PC-9 (cell line): ENCODE measurements at places on chromosomes 11 and 22. TPM values are rescaled to one million over a fixed set of nuclear protein-coding genes. Genes with fewer than 3 reads are reported as not detected.

DNA sequence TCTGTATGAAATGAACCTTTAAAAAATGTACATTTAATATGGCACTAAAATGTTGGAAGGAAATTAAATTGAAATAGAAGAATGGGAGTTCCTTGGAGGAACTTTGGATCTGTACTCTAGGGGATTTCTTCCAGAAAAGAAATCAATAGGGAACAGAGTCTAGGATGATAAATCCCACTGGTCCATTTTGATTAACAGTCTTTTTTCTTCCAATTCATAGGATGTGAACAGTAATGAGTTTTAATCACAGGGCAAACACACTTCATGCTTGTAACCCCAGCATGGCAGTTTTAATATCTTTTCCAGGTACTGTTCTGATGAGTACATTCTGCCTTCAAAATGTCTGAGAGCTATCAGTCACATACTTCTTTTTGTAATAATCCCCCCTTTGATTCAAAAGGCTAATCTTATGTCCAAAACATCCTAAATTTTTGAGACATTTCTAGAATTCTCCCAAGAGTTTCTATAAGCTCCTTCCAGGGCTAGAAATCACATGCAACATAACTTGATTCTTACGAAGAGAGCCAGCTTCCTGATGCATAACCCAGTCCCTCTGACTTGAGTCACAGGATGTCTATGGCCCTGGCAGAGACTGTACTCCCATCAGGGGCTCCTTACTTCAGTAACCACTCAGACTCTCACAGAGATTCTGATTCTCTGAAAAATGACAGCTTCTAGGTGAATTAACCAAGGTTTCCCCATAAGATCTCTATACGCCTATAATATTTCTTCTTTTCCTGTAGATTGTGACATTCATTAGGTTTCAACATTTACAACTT is 112.9 kb downstream of the SLC36A4 start:
- no peak for DNase-seq

The RCOR2 gene
- total RNA-seq, result 3.4 and 5.2 TPM in 2 replicates

DNA sequence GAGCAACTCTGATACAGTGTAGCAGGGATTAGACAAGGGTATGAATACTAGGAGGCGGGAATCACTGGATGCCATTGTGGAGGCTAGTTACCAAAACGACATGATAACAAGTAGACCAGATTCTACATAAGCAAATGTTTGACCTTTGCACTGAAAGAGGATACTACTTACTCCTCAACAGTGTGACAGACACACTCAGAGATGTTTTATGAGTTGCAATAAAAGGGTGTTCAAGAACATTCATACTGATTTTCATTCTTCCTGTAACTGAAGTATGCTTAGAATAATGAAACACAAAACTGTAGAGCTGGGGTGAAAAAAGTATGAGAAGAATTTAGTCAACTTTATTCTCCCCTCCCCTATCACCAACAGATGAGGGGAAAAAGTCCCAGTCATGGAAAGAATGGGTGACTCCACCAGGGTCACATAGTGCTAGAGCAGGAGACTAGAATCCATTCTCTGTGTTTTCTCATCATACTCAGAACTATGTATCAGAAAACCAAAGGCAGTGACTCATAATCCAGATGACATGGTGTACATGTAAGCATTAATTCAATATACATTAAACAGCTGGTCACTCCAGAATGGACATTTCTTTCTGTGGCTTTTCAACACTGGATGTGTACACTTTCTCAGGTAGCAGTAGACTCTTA is 32.8 kb downstream of the ARHGAP20 start:
- DNase-seq, result no peak

The AQP11 gene
- total RNA-seq, result 1.1 and 1.4 TPM in 2 replicates

DNA sequence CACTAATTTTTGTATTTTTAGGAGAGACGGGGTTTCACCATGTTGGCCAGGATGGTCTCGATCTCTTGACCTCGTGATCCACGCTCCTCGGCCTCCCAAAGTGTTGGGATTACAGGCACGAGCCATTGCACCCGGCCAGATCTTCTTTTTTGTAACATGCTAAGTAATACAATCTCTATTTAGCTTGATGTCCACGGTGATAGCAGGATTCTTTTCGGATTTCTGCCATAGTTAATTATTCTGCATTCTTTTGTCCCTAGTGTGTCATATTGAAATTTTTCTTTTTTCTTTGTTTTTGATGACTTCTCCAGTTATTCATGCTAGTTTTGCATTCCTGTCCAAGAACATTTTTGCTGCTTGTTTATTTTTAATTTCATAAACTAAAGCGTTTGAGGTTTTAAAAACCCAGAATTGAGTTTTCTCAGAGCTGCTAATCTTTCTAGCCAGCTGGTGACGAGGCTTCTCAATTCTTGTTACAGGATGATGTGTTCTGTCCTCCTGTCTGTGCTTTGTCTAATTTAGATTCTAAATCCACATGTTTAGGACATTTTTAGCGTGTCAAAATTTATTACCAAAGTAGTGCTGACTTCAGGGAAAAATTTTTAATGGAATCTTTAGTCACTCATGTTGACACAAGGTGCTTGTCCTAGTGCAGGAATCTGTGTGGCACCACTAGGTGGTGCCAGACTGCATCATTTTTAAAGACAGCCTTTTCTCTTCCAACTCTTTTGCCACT is 21.8 kb downstream of the NF2 start:
- DNase-seq, result peak; percentile 75
